ENCODE measurements at places on chromosomes 7 and 10.

DNA sequence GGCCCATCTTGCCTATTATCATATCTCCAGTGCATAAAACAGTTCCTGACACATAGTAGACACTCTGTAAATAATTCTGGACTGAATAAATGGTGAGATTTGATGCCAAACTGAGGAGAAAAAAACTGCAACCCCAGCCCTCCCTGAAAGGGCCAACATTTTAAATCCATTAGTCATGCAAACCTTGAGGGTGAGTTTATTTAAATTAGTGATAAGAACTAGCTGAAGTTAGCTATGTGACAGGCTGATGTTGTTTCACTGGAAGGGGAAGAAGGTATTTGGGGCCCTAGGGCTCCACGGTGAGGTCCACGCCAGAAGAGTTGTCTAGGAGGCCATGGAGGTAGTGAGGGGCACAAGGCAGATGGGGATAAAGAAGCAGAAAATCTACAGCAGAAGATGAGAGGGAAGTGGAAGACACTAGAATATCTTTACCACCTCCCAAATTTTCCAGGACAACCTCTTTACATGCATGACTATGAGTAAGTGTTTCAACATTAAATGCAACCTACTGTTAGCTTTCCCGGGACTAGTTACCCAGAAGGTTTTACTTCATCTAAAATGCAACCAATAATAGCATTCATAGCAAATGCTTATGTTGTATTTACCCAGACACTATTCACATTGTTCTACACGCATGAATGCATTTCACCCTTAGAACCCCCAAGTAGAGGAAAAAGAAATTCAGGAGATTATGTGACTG is 183.2 kb upstream of the LYZL1 start:
- DNase-seq: no peak

DNA sequence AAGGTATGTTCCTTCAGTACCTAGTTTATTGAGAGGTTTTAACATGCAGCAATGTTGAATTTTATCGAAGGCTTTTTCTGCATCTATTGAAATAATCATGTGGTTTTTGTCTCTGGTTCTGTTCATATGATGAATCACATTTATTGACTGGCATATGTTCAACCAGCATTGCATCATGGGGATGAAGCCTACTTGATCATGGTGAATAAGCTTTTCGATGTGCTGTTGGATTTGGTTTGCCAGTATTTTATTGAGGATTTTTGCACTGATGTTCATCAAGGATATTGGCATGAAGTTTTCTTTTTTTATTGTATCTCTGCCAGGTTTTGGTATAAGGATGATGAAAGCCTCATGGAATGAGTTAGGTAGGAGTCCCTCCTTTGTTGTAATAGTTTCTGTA is 204.0 kb upstream of the GNAI1 start:
- DNase-seq: no peak

DNA sequence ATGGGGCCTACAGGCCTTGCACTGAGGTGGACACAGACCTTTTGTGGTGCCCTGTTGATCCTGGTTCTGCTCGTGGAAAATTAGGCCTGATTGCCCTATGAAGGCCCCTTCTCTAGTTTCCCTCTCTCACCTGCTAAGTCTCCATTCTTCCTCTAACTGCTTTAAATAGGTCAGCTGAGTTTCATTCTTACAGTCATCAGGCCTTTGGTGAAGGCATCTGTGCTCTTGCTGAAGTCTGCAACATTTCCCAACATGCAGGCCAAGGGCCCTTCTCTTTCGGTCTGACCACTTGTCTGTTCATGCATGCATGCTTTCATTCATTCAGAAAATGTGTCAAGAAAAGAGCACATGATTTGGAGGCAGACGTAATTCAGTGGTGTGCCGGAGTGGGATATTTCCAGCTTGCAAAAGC is 244.0 kb downstream of the BUB3 start:
- DNase-seq: no peak

GRCh38 chr10:70265032-70265689 is 18.6 kb downstream of the NPFFR1 start:
- no peak for DNase-seq

GRCh38 chr10:97067716-97068391 is 117.9 kb downstream of the SLIT1 start:
- no peak for DNase-seq

GRCh38 chr10:128095027-128095752 is 31.0 kb downstream of the MKI67 start:
- DNase-seq: no peak

DNA sequence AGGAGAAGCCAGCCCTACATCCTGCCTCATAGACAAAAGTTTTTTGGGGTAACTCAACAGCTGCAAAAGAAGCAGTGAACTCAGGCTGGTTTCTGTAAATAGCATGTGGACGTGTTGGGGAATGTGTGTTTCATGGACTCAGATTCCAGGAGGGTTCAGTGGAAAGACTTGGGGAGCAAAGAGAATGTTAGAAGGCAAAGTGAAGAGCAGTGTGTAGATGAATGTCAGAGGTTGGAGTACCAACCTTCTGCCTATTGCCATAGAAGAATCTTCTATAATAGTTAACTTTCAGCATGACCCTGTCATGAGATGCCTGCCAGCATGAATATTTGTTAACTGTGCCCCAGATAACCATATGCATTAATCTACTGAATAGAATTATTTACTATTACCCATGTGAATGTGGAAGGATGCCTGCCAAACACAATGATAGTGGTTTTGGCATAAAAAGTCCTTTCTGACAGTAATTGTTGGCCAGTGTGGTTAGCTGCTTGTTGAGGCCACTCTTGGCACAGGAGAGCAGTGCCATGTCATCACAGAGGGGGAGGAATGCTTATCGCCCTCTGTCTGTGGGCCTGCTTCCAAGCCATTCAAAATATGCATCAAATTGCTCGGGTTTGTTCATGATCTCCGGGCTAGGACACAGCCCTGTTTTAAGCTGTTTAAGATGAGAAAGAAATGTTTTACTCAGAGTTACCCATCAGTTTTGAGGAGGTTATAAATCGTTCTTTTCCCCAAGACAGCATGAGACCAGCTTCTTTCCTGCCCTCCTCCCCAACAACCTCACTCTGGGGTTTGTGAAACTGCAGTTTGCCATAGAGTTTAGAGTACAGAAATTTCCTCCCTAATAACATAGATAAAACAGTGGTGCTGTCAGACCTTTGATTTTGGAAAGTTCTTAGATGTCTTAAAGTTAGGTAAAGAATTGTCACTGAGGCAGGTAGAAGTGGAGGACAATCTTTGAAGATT is 165.3 kb downstream of the WNT2 start:
- DNase-seq: no peak

- DNase-seq: no peak
Measured at GRCh38 chr10:63770523-63770922, 249.3 kb downstream of the REEP3 start.

DNA sequence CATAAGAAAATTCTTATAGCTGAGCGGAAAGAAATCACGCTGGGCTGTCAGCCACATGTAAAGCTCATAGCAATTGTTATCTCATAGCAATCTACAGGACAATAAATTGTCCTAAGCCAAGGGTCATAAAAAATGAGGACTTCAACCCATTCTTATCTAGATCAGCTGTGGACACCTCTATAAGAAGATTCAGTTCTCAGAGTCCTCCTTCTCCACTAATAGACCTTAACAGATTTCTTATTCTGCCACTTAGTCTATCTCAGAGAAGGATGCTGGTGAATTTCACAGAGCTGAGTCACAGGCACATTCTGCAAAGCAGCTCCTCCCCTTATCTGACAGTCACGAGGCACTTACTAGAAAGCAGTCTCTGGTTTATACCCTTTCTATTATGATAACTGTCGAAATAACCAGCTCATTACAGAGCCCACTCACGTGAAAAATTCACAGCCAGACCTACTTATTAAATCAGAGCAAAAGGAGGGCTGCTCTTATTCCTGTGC is 185.3 kb upstream of the PCLO start:
- no peak for DNase-seq

DNA sequence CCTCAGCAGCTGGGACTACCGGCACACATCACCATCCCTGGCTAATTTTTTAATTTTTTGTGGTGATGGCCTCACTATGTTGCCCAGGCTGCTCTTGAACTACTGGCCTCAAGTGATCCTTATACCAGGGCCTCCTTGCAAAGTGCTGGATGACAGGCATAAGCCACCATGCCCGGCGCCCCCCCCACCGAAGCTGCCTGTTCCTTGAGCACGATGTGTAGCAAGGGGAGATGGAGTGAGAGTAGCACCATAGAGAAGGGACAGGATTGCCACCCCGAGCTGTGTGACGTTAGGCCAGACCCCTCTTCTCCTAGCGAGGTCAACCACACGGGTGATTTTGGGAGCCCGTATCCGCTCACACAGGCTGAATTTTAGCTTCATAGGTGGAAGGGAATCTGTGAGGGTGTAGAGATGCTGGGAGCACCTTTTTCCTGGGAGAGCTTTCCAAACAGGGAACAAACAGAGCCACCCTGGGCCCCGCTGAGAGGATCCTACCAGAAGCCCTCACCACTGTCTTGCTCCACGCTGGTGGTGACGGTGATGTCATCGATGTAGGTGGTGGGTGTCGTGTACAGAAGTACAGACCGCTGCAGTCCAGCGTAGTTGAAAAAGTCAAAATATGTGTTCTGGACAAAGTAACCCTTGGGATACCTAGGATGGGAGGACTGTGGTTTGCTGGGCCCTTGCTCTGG is 3.0 kb downstream of the GUSB start:
- DNase-seq: no peak

GRCh38 chr7:74236284-74236683 is 17.9 kb downstream of the RFC2 start:
- DNase-seq: no peak

DNA sequence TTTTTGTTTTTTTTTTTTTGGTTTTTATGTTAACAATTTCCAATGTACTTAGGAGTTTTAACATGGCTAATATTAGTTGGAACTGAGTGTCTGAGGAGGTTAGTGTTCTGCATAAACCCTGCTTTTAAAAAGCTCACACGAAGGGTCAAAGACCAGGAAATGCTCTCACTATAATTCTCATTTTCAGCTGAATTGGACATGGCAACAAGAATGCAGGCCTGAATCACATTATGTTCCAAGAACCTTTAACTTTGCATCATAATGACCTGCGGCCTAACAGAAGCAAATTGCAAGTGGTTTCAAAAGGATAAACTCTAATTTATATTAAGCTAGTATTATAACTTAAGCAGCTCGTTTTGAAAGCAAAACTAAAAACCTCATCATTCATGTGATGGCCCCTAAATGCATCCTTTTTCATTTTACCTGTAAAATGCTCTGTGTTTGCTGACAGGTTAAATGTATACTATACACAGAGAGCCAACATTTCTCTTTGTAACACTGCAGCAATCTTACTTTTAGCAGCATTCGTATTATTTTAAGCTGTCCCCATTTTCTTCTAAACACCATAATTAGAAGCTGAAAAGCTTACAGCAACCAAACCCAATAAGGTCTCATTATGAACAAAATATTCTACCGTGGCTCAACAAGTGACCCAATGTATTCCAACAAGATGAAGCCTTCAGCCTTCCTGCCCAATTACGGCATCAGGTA is 242.8 kb upstream of the SP4 start:
- DNase-seq: no peak

DNA sequence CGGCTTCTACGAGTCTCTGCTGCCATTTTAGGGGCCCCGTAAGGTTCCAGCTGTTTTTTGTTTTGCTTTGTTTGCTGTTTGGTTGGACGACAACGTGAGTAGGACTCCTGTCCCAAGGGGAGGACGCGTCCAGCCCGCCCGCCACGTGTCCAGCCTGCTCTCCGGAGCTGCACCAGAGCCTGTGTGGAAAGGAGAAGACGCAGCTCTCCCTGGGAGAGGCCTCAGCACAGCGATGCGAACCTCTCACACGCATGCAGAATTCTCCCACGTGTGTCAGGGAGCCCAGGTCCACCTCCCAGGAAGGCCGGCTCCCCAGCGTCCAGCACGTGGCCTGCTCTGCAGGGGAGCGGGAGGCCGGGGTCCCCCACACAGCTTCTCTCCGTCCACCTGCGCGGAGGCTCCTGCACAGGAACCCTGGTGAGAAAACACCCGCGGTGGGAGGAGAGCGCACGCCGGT is 36.4 kb upstream of the DNAJB6 start:
- no peak for DNase-seq

GRCh38 chr10:75497997-75498883 is 66.8 kb downstream of the LRMDA start:
- DNase-seq: no peak

DNA sequence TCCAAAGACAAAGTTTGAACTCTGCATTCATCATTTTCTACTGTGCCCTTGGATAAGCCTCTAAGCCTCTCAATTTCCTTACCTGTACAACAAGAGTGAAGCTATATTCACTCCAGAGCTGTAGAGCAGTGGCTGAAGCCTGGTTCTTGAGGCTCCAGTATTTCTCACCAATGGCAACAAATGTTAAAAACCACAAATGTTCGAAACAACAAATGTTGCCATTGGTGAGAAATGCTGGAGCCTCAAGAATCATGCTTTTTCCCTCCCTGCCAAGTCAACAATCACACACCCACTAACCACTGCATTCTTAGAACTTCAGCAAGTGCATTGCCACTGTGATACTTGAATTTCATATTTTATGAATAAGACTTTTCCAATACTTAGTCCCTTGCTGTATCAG is 237.9 kb downstream of the TMEM26 start:
- DNase-seq: no peak

DNA sequence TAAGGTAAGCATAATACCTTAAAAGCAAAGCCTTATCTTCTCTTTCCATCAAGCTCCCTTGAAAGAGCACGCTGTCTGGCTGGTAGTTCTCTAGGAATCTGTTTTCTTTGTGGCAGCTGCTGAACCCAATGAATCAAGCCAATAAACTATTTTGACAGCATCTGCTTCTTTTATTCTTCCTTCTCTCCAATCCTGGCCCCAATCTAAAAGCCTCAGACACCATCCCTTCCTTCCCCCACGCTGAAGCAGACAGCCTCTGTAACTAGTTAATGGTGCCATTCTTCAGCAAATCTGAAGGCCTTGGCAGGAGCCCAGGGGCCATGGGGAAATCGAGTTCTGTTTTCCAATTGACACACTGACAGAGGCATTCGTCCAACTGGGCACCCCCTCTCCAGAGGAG is 186.6 kb upstream of the LYZL1 start:
- no peak for DNase-seq

All from effector CD4-positive, alpha-beta T cell (primary cell).